Progenitor cell of endocrine pancreas (in vitro differentiated cells): ENCODE measurements at places on chromosomes 11 and 22. TPM values are rescaled to one million over a fixed set of nuclear protein-coding genes. Genes with fewer than 3 reads are reported as not detected.

- peak overlapping the region; percentile 84 for H3K27ac ChIP-seq
- H3K27me3 ChIP-seq: no peaks in the 10 kb centered on the region
- no peak overlapping the region for H3K4me3 ChIP-seq
- peaks cover 3% of the 10 kb centered on the region for H3K4me1 ChIP-seq
- DNase-seq: no peak
Observed at GRCh38 chr11:3830730-3831129, 10.0 kb downstream of the RHOG start.

- H3K36me3 ChIP-seq: peaks cover 27% of the 10 kb centered on the region
- H3K4me3 ChIP-seq: no peak overlapping the region
- DNase-seq: no peak
- H3K4me1 ChIP-seq: peaks cover 14% of the 10 kb centered on the region
- H3K27me3 ChIP-seq: no peaks in the 10 kb centered on the region
- no peak overlapping the region for H3K27ac ChIP-seq
Observed at GRCh38 chr11:121304759-121305158, 12.2 kb downstream of the SC5D start.

- H3K4me3 ChIP-seq: no peak overlapping the region
- no peak for DNase-seq
- H3K4me1 ChIP-seq: peaks cover 5% of the 10 kb centered on the region
- no peaks in the 10 kb centered on the region for H3K27me3 ChIP-seq
- peaks cover 23% of the 10 kb centered on the region for H3K36me3 ChIP-seq
- H3K27ac ChIP-seq: no peak overlapping the region
Observed at GRCh38 chr11:34910817-34911216, 5.4 kb downstream of the APIP start.

Gene GDPD4
- total RNA-seq: not detected in 2 replicates

Gene CYTH4
- total RNA-seq: not detected in 2 replicates

Gene MYRF
- 117 and 128 TPM in 2 replicates for total RNA-seq
